ENCODE measurements at places on chromosomes 16 and 17. TPM values are rescaled to one million over a fixed set of nuclear protein-coding genes. Genes with fewer than 3 reads are reported as not detected.

WNT9B gene
- not detected for total RNA-seq

GRCh38 chr17:35423761-35424160 lies 8.5 kb downstream of the SLFN12 start:
- no peak for DNase-seq

EVPLL gene
- total RNA-seq = 1.1 TPM

CAMKK1 gene
- 10.1 TPM for total RNA-seq

GINS2 gene
- total RNA-seq = 24.8 TPM

All from PC-3 (cell line).